ENCODE measurements at places on chromosomes 7 and 10.

- DNase-seq, result peak; percentile 12
These were observed 5.3 kb downstream of the CDH23 start for GRCh38 chr10:71402005-71402404.

DNA sequence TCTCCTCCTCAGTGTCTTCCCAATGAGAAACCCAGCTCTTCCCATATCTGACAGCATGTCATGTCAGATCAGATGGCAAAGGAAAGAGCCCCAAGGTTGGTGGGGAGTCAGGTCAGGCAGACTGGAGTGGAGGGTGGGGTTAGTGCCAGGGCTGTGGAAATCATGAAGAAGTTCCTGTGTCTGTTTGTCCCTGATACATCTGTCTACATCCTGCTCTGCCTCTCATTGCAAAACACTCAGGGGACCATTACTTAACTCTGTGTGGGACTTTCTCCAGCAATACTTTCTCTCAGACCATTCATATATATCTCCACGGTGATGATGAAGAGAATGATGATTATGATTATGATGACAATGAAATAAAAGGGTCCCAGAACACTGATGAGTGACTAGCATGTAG is 3.3 kb downstream of the PRRT4 start:
- DNase-seq, result no peak

- no peak for DNase-seq
These were observed 57.3 kb upstream of the SMIM30 start for GRCh38 chr7:113175525-113176104.

GRCh38 chr7:137342828-137343261 is 688 bp downstream of the PTN start:
- DNase-seq, result peak; percentile 48

GRCh38 chr7:80679921-80680907 is 41.8 kb downstream of the CD36 start:
- DNase-seq, result no peak

GRCh38 chr7:128039544-128039953 is 8.3 kb upstream of the LRRC4 start:
- DNase-seq, result no peak

DNA sequence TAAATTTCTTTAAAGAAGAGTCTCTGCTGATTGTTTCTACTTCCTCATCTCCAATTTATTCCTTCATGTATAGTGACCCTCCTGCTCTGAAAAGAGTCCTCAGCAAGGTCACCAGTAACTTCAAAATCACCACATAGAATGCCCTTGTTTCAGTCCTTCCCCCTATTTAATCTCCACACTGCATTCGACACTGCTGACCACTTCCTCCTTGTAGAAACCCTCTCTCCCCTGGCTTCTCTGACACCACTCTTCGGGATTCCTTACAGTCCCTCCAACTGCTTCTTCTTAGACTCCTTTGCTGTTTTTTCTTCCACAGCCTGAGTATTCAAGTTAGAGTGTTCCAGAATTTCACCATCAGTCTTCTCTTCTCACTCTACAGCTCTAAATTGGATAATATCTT is 89.5 kb downstream of the VPS41 start:
- no peak for DNase-seq

- peak; percentile 66 for DNase-seq
These were observed 1.3 kb upstream of the HOXA5 start for GRCh38 chr7:27144781-27145164.

- DNase-seq, result no peak
These were observed 80.7 kb upstream of the CHST15 start for GRCh38 chr10:124174071-124174566.

DNA sequence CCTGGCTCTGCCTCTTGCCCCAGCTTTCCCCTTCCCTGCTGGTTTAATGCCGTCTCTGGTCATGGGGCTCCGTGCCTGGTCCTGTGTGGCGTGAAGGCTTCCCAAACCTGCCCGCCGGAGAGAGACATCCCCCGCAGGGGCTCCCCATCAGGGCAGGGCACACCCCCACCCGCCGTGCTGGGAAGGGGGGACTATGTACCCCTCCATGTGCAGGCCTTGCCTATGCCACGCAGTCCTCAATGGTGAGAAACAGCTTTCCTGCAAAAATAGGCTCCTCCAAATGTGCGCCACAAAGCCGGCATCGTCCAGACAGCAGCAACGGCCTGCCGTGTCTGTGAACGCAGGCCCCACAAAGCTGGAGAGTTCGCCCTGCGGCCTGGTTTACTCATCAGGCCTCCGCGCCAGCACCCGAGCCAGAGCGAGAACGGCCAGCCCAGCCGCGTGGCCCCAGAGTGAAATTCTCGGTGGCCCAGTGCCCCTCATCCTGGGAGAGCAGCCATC is 313.4 kb downstream of the DNAJB6 start:
- no peak for DNase-seq

GRCh38 chr10:116208956-116209567 is 63.9 kb downstream of the GFRA1 start:
- DNase-seq, result no peak

GRCh38 chr10:100828738-100829096 is 83.3 kb downstream of the PAX2 start:
- no peak for DNase-seq

DNA sequence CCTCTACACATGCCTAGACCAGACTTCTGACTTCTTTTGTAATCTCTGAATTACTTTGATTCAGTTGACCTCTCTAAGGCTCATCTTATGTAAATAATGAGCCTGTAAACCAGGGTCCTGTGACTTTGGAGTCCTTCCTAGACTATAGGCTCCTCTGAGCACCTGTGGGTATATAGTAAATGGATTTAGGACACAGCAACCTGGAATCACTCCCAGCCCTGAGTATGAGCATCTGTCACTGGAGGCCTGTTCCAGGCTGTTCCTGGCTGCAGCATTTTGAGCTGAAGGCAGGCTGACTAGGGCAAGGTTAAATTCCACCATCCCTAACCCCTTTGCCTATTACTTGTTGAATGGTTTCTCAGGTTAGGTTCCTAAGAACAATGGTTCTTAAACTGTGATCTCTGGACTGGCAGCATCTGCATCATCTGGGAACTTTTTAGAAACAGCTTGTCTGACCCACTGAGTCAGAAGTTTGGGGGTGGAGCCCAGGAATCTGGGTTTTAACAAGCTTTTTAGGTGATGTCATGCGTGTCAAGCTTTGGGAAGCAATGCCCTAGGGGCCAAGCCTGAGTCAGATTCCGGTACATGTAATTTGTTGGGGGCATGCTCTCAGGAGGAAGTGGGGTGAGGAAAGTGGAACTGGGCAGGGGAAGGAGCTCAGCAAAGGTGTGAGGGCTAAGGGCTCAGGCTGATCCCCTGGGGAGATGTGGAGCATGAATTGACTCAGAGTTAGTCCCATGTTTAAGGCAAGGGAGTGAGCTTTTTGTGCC is 28.2 kb downstream of the MINDY4 start:
- DNase-seq, result no peak

DNA sequence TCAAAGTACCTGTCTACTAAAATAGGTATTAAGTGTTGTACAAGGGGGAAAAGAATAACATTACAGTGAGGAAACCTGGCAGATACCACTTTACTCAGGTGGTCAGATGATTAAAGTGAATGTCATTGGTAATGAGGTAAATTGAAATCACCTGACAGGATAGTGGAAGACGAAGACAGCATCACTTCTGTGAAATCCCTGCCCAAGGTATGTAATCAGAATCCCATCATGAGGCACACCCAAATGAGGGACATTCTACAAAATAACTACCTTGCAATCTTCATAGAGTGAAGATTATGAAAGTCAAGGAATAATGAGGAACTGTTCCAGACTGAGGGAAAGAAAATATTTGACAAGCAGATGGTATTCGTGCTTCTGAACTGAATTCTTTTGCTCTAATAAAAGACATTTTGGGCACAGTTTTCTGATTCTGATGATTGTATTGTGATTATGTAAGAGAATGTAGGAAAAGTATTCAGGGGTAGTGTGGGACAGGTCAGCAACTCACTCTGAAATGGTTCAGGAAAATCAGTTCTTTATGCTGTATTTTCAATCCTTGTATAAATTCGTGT is 33.3 kb upstream of the ARMS2 start:
- no peak for DNase-seq

DNA sequence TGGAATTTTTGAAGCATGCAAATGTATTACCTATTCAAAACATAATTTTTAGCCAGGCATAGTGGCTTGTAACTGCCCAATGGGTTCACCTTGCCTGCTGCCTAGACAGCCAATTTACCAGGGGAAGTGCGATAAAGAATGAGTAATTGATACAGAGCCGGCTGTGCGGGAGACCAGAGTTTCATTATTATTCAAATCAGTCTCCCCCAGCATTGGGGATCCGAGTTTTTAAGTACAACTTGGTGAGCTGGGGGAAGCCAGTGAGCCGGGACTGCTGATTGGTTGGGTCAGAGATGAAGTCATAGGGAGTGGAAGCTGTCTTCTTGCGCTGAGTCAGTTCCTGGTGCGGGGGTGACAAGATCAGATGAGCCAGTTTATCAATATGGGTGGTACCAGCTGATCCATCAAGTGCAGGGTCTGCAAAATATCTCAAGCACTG is 29.1 kb upstream of the NRBF2 start:
- DNase-seq, result no peak

DNA sequence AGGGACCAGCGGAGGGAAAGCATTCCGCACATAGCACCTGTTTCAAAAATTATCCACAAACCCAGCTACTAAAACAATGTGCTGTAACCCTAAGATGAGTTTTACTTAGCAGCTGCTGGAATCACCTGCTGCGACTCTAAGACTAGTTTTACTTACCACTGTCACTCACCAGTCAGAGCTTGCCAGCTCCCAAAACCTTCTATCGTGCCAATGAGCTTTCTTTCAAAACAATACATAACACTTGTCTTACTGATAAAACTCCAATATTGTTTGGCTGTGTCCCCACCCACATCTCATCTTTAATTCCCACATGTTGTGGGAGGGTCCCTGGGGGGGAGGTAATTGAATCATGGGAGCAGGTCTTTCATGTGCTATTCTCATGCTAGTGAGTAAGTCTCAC is 18.4 kb downstream of the ST8SIA6 start:
- DNase-seq, result no peak

- DNase-seq, result no peak
These were observed 120.3 kb downstream of the LMBR1 start for GRCh38 chr7:156772725-156773124.

DNA sequence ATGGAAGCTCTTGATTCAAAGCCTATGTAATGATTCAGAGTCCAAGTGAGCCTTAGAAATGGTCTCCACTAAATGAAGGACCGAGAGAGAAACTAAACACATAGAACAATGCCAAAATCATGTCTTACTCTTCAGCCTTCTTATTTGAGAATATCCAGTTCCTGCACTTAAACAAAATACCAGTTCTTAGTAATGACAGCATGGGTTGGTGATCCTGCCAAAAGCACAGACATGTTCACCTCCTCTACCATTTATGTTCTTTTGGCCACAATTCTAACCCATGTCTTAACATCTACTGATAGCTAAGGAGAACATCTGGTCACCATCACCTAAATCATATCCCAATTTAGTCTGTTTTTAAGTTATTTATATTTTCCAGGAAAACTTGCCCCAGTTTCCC is 239.6 kb upstream of the PTN start:
- no peak for DNase-seq

GRCh38 chr7:117146511-117146910 is 176.3 kb downstream of the WNT2 start:
- no peak for DNase-seq

DNA sequence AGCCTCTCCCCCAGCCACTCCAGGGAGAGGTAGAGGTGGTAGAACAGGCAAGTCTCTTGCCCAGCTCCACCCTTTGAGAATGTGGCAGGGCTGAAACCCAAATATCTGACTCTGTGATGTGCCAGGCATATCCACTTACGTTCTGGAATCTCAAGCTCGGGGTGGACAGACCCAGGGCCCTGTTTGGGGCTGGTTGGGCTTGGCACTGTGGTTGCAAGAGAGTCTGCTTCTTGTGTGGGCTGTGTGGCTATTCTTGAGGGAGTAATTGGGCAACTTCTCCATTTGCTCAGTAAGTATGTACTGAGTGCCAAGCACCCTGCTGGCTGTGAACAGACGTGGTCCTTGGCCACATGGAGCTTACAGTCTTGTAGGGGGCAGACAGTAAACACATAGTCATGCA is 4.7 kb downstream of the UBTD1 start:
- no peak for DNase-seq

DNA sequence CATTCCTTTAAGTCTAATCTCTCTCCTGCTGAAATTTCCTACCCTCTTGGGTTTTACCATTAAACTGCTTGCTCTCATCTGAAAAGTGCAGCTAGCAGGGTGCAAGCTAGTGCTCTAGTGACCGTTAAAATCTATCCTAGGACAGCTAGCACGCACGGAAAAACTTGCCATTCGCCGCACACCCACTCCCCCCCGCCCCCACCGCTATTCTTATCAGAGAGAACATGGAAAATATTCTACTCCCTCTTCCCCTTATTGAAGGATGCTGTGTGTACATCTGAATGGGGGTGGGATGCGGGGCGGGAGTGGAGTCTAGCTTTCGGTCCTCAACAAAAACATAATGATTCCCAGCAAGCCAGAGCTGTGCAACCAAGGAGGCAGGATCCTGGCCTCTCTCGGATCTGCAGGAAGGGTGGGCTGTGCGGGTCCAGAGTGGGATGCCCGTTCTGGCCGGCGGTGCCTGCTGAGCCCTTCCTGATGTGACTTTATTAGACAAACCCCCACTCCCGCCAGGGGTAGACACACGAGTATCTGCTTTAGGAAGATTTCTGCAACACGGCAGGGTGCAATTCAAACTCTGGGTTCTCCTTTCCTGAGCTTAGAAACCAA is 1.1 kb upstream of the ADRA2A start:
- no peak for DNase-seq

GRCh38 chr10:133465950-133466474 is 12.3 kb downstream of the SCART1 start:
- no peak for DNase-seq

DNA sequence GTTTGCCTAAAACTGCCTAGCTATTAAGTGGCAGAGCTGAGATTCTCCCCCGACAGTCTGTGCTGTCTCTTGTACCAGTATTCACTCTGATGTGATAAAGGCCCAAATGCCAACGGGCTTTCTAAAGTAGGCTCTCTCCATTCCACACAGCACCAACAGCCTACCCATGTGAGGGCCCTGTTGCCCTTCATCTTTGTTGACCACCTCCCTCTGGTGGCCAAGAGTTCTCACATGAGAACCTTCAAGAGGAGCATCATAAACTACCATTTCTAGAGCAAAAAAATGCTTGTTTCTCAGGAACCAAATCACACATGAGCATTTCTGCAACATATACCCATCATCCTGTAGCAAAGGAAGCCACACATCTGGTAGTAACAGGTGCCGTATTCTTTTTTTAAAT is 185.8 kb downstream of the GRM8 start:
- no peak for DNase-seq

DNA sequence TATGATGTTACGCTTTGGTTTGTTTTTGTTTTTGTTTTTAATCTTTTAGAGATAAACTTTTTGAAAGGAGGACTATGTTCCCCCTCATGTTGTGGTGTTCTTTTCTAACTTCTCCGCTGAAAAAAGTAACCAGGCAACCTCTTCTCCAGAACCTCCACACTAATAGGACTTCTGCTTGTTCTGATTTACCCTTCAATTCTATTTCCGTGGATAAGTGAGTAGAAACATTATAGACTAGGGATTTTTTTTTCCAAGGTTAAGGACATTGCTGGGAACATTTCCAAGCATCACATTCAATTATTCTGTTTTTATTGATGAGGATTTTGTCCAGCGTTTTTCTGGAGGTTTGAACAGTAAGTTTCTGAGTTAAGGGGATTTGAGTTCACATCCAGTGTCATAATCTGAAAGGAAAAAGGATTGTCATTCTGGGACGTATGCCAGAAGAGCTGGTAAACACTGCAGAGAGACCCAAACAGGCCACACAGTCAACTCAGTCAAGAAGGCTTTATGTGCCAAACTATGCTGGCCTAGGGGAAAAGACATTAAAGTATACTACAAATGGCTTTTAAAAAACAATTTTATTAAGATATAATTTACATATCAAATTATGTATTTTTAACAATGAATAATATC is 28.3 kb upstream of the RALA start:
- DNase-seq, result no peak

- no peak for DNase-seq
These were observed 20.3 kb upstream of the DNA2 start for GRCh38 chr10:68492118-68492517.
